Left cardiac atrium (tissue), 4 donors: ENCODE measurements at places on chromosomes 12 and 14. TPM values are rescaled to one million over a fixed set of nuclear protein-coding genes. Genes with fewer than 3 reads are reported as not detected.

Gene DUSP6
- total RNA-seq, result 53.2 TPM

Gene PLEKHD1
- 0.24 TPM for total RNA-seq

Gene ZBTB25
- 11.9 TPM for total RNA-seq

Gene MCRS1
- total RNA-seq, result 63.2 TPM

Gene TMCC3
- 4.9 TPM for total RNA-seq

Gene ATP6V1D
- total RNA-seq, result 105 TPM

Gene IRAK4
- total RNA-seq, result 10.7 TPM

Gene GALNT9
- total RNA-seq, result 2.7 TPM

Gene IFNG-AS1
- 0.15 TPM for total RNA-seq

Gene KRT79
- 0.77 TPM for total RNA-seq

Gene CLEC9A
- total RNA-seq, result not detected

Gene TSHR
- total RNA-seq, result not detected

Gene CNTN1
- 0.44 TPM for total RNA-seq

Gene PTPN6
- total RNA-seq, result 13.0 TPM

Gene P2RX2
- not detected for total RNA-seq

Gene CLIP1
- total RNA-seq, result 124 TPM

Gene HSPB8
- 316 TPM for total RNA-seq

Gene RGS6
- total RNA-seq, result 18.5 TPM

Gene PPFIBP1
- 123 TPM for total RNA-seq

Gene MMP17
- 1.7 TPM for total RNA-seq

Gene NUP37
- 14.8 TPM for total RNA-seq

Gene KSR2
- total RNA-seq, result under 0.01 TPM

Gene DHRS2
- not detected for total RNA-seq

Gene DERA
- 15.7 TPM for total RNA-seq

Gene GPX2
- not detected for total RNA-seq

Gene CFAP54
- total RNA-seq, result 0.97 TPM

Gene HOXC6
- total RNA-seq, result not detected

Gene KRT8
- 233 TPM for total RNA-seq

Gene RIPK3
- 6.7 TPM for total RNA-seq

Gene HOXC13
- total RNA-seq, result not detected

Gene PIWIL1
- total RNA-seq, result not detected

Gene KDM5A
- 38.1 TPM for total RNA-seq

Gene PABPN1
- total RNA-seq, result 74.4 TPM

Gene ERP27
- 0.44 TPM for total RNA-seq

Gene RNASE3
- not detected for total RNA-seq

Gene NIN
- 31.8 TPM for total RNA-seq

Gene SERPINA10
- total RNA-seq, result not detected

Gene POTEM
- not detected for total RNA-seq

Gene TEX52
- not detected for total RNA-seq

Gene SPIC
- not detected for total RNA-seq

Gene PARP2
- 12.5 TPM for total RNA-seq

Gene AQP6
- total RNA-seq, result 0.77 TPM

Gene SLC38A4
- total RNA-seq, result 0.52 TPM

Gene AVPR1A
- total RNA-seq, result 2.5 TPM

Gene PRH2
- not detected for total RNA-seq

Gene MANSC4
- total RNA-seq, result not detected

Gene JDP2
- total RNA-seq, result 30.5 TPM

Gene PTGER2
- 2.4 TPM for total RNA-seq

Gene MYH6
- total RNA-seq, result 10,415 TPM

Gene PDZRN4
- 0.34 TPM for total RNA-seq

Gene JKAMP
- 31.6 TPM for total RNA-seq

Gene USP44
- total RNA-seq, result 0.92 TPM

Gene GPR65
- total RNA-seq, result 1.0 TPM

Gene ACSS3
- total RNA-seq, result 21.9 TPM

Gene INSM2
- not detected for total RNA-seq

Gene PLD4
- total RNA-seq, result 0.24 TPM
